ENCODE measurements at places on chromosomes 4 and X. TPM values are rescaled to one million over a fixed set of nuclear protein-coding genes. Genes with fewer than 3 reads are reported as not detected.

DNA sequence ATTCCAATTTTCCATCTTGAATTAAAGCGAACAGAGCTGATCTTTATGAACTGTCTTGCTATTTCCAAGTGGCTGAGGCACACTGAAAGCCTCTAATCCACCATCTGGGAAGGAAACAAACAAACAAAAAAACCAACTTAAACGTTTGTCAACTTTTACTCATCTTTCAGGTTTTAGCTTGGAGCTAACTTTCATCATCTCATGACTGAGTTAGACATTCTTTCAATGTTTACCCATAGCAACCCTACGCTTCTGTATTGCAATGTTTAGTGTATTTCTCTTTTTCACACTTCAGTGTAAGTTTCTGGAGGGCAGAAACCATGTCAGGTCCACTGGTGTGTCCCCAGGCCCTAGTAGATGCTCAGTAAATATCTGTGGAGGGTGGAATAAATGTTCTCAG lies 343.8 kb downstream of the GBA3 start:
- DNase-seq, result no peak

DNA sequence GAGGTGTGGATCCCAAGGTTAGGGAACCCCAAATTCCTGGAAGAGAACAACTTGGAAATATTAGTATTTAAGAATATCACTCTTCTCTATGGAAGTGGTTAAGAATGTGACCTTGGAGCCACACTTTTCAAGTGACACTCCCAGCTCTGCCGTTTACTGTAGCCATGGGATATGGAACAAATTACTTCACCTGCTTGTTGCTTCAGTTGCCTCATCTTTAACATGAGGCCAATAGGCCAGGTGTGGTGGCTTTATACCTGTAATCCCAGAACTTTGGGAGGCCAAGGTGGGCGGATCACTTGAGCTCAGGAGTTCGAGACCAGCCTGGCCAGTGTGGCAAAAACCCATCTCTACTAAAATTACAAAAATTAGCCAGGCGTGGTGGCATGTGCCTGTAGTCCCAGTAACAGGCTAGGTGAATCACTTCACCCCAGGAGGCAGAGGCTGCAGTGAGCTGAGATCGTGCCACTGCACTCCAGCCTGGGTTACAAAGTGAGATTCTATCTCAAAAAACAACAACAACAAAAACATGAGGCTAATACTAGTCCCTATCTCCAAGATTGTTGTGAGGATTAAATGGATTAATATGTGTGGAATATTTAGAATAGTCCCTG lies 13.0 kb downstream of the IL13RA1 start:
- DNase-seq, result no peak

DNA sequence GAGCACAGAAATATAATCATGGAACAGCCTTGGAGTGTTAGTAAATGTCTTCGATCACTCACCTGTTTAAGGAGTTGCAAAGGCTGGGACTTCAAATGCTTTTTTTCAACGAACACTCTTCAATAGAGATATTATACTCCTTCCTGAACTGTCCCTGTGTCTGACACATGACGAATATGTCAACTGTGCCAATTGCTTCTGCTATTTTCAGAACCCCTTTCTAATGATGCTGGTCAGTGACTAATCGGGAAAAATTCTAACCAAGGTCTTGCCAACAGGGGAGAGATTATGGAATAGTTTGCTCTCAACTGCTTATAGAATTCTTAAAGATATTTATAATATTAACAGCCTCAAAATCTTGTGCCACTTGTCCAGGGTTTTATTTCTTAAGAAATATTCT lies 8.5 kb upstream of the KLHL34 start:
- no peak for DNase-seq

DNA sequence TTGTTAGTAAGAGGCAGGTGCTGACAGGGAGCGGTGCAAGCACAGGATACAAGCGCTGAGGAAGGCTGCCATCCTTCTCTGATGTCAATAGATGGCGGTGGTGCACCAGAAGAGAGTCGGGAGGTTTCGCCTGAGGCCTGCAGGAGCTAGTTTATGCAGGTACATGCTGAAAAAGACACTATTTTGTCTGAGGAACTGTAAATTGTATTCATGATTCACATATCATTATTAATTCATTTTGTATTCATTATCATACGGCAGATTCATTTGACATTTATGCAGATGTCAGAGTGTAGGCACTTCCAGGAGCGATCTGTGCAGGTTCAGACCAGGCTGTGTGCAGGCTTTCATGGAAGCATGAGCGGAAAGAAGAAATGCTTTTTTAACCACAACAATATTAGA lies 824.0 kb downstream of the STIM2 start:
- peak; percentile 72 for DNase-seq

- peak; percentile 85 for DNase-seq
These were observed 940 bp upstream of the NSD2 start for GRCh38 chr4:1870328-1870577.

DNA sequence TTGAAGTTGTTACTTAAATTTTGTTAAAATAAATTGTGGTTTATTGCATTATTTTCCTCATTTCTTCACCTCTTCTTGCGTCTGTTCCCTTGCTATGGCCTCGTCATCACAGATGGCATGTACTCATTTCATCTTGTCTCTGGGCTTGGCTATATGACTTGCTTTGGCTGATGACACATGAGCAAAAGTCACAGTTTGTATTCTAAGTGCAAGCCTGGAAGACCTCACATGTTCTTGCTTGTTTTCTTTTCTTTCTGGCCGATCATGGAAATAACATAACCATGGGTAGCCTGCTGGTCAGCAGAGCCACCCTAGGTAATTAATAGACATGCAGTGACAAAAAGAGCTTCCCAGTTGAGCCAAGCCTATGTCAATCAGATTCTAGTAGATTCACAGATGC lies 527.9 kb downstream of the SPRY1 start:
- DNase-seq, result no peak

- DNase-seq, result no peak
These were observed 31.9 kb upstream of the FAM9C start for GRCh38 chrX:13076176-13076961.

DNA sequence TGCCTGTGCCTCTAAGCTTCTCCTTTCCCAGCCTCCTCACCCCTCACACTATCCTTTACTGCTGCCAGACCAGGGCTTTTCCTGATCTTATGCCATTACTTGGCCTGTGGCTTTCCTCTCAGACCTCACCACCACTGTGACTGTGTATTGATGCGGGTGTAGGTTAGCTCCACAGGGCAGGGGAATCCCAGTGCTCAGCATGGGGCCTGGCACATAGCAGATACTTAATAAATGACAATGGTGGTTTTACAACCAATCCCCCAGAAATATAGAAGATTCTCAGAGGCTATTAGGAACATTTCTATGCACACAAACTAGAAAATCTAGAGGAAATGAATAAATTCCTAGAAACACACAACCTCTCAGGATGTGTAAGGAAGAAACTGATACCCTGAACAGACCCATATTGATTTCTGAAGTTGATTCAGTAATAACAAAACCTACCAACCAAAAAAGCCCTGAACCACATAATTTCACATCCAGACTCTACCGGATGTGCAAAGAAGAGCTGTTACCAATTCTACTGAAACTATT lies 129.6 kb upstream of the QRFPR start:
- DNase-seq, result no peak

- DNase-seq, result no peak
These were observed 18.8 kb upstream of the SYNPO2 start for GRCh38 chr4:118869808-118870342.

GRCh38 chr4:174449944-174450785 lies 72.1 kb downstream of the HPGD start:
- no peak for DNase-seq

DNA sequence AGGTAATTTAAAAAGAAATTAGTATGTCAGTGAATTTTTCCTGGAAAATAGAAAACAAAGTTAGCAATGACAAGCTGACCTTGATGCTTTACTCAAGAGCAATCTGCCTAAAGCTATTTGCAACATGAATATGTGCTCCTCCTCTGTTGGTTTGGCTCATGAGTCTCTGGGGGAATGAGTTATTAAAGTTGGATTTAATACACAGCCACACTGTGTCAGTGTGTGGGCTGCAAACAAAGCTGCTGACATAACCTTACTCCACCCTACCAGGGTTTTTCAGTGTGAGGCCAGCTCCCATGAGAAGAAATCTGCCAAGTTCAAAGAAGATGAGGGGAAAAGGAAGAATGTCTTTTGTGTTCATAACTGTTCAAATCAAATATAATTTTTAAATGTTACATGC lies 280.5 kb downstream of the TLL1 start:
- DNase-seq, result no peak

DNA sequence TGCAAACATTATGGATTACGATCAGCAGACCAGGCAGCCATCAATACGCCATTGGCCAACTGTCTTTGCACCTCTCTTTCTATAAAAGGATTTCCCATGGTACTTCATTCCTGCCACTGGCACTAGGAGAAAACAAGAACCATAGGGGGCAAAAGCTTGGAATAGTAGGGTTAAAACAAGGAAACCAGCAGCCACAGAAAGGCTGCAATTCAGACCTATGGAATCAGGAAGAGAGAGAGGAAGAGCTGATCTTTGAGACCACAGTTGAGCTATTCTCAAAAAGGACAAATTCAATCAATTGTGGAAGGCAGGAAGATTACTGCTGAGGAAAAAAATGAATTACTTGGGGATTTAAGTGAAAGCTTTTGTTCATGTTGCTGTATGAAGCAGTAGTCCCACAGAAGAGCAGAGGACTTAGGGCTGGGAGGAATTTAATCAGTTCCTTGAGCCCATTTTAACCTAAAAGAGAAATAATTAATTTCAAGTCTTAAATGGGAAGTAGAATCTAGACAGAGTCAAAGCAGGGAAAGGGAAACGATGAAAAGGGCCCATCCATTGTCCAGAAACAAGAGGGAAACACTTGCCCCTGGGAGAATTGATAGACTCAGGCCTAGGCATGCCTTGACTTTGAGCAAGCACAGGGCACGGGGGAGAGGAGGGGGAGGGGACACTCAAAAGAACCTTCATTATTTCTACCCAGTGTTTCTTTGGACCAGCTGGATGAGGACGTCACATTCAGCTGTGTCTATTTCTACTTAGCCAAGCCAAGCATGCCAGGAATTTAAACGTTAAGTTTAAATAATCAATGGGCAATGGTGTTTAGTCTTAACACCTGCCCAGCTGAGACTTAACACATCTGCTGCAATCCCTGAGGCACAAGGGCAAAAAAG lies 50.7 kb downstream of the SCD5 start:
- DNase-seq, result peak; percentile 24

- no peak for DNase-seq
These were observed 111.5 kb downstream of the TAB3 start for GRCh38 chrX:30777575-30777974.

- no peak for DNase-seq
These were observed 104.6 kb upstream of the KLF3 start for GRCh38 chr4:38559374-38559773.

- DNase-seq, result no peak
These were observed 31.6 kb upstream of the SOD3 start for GRCh38 chr4:24763631-24764297.

- no peak for DNase-seq
These were observed 31.1 kb downstream of the FBXO8 start for GRCh38 chr4:174252412-174252811.

- no peak for DNase-seq
These were observed 74.1 kb downstream of the ARSJ start for GRCh38 chr4:113905301-113905700.

GRCh38 chr4:153748378-153748777 lies 11.4 kb downstream of the RNF175 start:
- no peak for DNase-seq

DNA sequence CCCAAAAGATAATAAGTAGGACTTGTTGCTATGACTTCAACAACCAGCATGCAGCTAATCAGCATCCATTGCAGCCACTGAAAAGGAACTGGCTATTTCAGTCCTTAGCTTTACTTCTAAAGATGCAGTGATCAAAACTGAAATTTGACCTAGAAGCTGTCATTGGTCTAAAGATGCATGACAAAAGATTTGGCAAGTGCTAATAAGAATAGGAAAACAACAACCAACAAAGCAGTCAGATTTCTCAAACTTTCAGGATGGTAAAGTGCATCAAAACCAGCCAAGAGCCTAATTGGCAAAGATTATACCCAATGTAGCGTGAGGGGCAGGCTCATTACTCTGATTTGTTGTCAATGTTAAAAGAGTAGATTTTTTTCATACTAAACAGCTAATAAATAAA lies 77.1 kb upstream of the WDR17 start:
- no peak for DNase-seq

GRCh38 chr4:106583567-106583966 lies 215.0 kb upstream of the GIMD1 start:
- no peak for DNase-seq

GRCh38 chrX:129793604-129794191 lies 13.9 kb downstream of the SASH3 start:
- no peak for DNase-seq

GRCh38 chrX:115330498-115331168 lies 41.1 kb downstream of the LUZP4 start:
- DNase-seq, result peak; percentile 73

DNA sequence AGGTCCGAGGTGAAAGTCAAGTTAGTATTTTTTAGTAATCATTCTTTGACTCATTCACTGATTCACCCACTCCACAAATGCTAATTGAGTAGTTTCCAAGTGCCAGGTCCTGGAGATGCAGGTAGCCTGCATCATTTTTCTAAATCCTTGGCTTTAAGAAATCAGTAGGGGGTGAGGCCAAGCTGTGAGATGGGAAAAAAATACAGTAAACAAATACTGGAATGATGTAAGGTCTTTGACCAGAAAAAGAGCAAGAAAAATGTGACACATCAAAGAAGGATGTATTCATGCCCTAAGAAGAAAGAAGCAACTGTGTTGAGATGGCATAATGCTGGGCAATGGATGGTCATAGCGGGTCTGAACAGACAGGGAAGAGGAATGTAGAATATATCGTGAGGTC lies 1386.6 kb downstream of the PCDH7 start:
- DNase-seq, result no peak

GRCh38 chrX:53398216-53398615 lies 24.2 kb downstream of the SMC1A start:
- DNase-seq, result no peak

GRCh38 chr4:183390374-183390773 lies 54.1 kb upstream of the CDKN2AIP start:
- no peak for DNase-seq

DNA sequence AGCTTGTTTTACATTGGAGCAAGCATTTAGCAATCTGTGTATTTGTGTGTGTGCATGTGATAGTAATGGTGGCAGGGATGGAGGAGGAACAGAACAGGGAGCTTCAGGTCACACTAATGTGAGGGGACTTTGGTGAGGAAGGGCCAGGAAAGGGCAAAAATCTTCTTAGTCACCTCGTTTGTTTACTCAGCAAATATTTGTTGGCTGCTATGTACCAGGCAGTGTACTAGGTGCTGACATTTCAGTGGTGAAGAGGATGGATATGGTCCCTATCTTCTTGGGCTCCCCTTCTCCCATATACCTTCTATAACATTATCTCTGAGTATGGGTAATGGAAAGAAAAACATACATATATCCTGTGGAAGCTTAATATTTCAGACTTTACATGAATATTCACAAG lies 48.5 kb upstream of the HDAC8 start:
- DNase-seq, result no peak

- no peak for DNase-seq
These were observed 6.3 kb downstream of the LAS1L start for GRCh38 chrX:65528293-65528692.

- DNase-seq, result no peak
These were observed 18.0 kb upstream of the CT45A1 start for GRCh38 chrX:135695471-135695870.

TRIML2 gene
- not detected for total RNA-seq

SPANXB1 gene
- total RNA-seq, result not detected

IL3RA gene
- total RNA-seq, result 21.6 TPM

GAGE12H gene
- not detected for total RNA-seq

LAS1L gene
- total RNA-seq, result 15.5 TPM

PRSS48 gene
- not detected for total RNA-seq

PPARGC1A gene
- total RNA-seq, result 8.6 TPM

CFAP47 gene
- total RNA-seq, result 21.0 TPM

FAM47E gene
- 6.3 TPM for total RNA-seq

PNCK gene
- 0.67 TPM for total RNA-seq

SYP gene
- 3.2 TPM for total RNA-seq

TBX22 gene
- total RNA-seq, result not detected

All from lung (tissue), 17 donors.